Fibroblast of gingiva (primary cell): ENCODE measurements at places on chromosomes 2 and 18.

- no peak for DNase-seq
Observed at GRCh38 chr18:48121752-48122151, 191.3 kb upstream of the SMAD2 start.

DNA sequence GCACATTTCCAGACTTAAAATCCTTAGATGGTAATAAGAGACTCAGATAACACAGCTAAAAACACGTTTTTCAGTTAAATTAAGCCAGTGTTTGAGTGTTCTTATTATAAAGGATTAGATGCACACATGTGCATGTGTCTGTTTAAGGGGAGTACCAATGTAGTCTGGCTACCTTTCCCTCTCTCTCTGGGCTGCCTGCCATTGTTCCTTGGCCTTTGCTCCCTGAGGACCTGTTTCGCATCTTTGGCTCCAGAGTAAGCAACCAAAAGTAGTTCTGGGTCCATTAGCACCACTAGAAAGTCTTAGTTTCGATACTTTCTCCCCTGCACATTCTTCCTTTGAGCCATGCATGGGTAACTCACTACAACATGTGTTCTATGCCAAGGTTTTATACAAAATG, 228.3 kb downstream of the TPGS2 start:
- DNase-seq = no peak

DNA sequence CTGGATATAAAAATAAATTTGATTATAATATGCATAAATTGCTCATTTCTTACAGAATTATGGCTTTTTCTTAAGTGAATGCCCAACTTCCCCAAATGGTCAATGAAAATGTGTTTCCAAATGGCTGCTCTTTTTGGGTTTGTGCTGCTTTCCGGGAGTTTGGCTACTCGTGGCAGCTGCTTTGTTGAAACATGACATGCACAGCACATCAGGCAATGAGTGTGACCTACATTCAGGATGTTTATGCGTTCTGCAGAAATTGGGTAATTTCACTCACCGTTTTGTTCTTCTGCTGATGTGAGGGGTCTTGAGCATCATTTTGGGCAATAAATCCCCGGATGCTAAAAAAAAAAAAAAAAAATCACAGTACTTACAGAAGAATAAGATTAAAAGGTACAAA, 825.0 kb upstream of the KLHL29 start:
- DNase-seq = no peak

DNA sequence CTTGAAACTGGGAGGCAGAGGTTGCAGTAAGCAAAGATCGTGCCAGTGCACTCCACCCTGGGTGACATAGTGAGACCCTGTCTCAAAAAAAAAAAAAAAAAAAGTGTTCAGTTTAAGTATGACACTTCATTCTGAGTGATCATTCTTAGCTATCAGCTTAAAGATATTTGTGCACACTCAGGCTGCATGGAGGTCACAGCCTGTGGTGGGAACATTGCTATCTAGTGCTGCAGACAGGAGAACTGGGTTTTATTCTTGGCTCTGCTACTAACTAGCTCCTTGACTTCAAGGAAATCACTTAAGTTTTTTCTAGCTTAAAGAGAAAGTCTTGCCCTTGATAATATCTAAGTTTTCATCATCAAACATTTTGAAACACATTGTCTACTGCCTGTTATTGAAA, 391.3 kb upstream of the CDH7 start:
- no peak for DNase-seq

GRCh38 chr18:50986360-50987087, 18.7 kb downstream of the ELAC1 start:
- DNase-seq = peak; percentile 26

DNA sequence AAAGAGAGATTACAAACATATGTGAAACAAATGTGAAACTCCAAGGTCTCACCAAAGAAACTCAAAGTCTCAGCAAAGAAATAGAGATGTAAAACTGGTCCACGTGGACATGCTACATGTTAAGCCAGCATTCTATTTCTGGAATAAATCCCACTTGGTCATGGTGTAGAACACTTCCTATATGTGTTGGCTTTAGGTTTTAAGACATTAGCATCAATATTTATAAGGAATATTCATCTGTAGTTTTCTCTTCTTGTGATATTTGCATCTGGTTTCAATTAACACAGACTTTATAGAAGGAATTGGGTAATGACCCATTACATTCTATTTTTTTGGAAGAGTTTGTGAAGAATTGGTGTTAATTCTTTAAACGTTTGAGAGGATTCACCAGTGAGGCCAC, 133.1 kb downstream of the COPS8 start:
- DNase-seq = peak; percentile 60

DNA sequence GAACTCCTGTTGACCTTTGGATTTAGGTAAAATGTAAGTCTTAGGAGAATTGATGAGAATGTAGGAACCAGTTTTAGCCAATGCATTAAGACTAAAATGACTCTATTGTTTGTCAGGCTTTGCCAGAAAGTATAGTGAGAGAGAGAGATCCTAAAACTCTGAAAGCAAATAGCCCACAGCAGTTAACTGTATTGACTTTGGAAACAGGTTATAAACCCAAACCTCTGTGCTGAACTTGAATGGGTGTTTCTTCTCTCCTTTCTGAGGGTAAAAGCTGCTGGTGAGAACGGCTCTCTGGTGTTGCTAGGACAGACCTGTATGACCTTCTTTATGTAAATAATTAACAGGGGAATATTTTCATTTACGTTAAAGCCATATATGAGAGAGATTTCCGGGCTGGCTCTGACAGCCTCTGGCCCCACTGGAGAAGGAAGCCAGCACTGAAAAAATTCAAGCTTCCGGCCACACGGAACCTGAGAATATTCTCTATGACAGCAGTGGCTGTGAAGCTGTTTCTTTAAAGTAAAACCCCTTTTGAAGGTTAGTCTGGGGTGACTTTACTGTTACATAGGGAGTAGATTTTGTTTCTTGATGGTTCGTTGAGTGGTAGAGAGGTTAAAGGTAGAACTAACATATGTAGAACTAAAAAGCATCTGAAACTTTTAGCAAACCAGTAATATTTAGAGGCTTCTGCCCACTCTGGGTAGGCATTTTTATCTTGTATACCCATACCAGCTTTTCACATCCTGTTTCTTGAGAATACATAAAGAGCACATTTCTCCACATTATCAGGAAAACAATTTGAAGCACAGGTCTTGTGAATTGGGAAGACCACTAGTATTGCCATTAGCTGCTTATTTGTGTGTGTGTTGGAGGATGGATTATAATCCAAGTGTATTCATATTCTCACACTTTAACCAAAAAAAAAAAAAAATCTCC, 123.8 kb downstream of the SPTBN1 start:
- DNase-seq = no peak

GRCh38 chr2:147171941-147172340, 672.9 kb upstream of the ACVR2A start:
- peak; percentile 78 for DNase-seq

DNA sequence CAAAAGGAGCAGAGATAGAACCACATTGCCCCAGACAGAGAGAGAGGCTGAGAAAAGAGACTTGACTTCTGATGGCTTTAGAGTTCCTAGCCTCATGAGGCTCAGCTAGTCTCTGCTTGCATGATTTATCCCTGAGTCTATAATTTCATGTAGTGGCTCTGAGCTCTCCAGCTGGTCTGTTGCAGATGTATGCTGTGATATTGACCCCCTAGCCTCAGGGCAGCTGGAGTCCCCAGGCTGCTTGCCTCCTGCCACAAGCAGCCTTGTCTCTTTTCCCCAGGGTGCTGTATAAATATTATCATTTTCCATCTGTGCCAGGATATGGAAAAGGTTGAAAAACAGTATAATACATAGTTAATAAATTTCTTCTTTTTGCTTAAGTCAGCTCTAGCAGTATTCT, 467.6 kb upstream of the CWC22 start:
- DNase-seq = no peak

- no peak for DNase-seq
Observed at GRCh38 chr18:6836331-6836730, 106.8 kb downstream of the ARHGAP28 start.

- DNase-seq = no peak
Observed at GRCh38 chr2:39546937-39547336, 109.9 kb upstream of the MAP4K3 start.

- no peak for DNase-seq
Observed at GRCh38 chr2:69436596-69436937, 668 bp downstream of the NFU1 start.

DNA sequence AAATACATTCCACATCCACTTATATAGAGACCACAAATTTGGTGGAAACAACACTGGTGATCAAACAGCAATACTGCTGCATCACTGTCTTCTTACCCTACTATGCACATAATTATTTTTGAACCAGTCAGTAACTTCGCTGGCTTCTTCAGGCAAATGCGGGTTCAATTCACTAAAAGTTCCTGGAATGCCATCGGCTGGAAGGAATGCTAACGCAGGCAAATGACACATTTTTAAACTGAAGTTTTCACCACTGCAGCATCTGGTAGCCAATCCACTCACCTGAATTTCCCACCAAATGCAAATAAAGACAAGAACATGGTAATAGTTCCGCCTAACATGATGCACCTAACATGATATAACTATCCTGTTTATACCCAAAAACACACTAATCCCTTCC, 10.0 kb upstream of the HDHD2 start:
- no peak for DNase-seq

DNA sequence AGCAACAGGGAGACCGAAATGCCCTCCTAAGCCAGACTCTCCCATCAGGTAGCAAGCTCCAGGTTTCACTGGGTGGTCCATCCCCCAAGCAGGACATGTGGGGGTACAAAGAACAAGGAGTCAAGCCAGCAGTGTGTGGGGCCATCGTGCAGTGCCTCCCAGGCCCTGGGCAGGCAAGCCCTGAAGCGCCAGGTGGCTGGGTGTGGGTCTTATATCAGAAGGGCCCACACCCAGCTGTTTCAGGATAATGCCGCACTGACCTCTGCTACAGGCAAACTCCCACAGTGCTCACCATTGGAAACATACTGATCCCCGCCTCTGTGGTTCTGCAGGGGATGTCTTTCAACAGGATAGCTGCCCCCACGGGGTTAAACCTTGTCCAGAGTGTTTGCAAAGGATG, 174.2 kb upstream of the SMAD2 start:
- DNase-seq = no peak

- no peak for DNase-seq
Observed at GRCh38 chr18:49666045-49666775, 104.4 kb downstream of the LIPG start.

DNA sequence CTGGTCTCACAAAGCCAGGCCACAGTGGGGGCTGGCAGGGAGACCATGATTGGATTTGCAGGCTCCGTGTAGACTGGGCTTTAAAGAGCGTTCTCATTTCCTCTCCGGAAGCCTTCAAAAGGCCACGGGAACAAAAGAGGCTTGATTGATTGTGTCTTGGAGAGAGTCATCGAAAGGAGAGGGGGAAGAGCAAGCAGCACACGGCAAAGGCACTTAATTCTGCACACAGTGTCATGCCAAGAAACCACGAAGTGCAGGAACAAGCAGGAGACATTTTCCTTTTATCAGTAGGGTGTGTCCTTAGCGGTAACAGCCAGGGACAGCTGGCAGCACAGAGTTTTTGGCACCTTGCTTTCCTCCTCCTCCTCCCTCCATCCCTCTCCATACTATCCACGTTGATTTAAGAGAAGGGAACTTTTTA, 47.7 kb downstream of the GLI2 start:
- DNase-seq = no peak

DNA sequence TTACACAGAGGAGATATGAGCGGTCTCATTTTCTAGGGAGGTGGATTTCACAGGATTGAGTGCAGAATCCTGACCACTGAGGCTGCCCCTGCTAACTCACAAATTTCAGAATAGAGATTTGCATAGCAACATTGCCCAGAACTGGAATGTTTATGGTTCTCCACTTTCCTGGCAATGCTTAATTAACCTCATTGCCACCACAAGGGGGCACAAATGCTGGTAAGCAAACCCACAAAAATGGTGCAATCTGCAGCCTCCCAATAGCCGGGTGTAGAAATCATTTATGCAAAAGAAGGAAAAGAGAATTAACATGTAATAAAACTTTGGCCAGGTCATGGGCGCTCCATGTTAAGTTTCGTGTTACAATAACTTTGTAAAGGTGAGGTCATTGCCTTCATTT, 112.4 kb downstream of the CYRIA start:
- DNase-seq = no peak

DNA sequence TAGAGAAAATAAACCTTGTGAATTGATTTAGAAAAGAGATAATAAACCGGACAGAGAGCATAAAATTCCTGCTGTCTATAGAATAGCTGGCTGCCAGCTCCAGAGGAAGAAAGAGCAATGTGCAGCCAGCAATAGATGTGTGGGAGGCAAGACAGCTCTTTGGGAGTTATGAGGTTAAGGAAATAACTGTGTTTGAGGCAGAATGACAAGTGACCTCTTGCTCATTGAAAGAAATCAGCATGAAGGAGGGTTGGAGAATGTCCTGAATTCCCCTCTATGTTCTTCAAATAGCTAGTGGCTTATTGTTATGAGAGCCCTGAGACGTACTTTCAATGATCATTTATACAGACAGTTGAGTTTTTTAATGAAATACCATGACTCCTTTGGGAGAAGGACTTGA, 1009.9 kb upstream of the NXPH2 start:
- DNase-seq = no peak

DNA sequence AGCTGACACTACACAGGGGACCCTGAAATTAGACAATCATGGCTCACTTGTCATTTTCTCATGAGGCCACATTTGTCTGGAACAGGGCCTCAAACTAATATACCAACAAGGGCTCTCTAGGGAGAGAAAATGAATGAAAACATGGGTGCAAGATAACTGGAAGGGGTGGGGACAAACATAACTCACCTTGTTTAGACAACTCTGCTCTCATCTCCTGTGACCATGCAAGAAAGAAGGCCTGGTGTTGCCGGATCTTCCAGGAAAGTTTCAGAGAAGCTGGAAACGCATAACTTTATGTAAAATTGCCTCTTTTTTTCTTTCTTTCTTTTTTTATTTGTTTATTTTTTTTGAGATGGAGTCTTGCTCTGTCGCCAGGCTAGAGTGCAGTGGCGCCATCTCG, 80.4 kb upstream of the SPRED2 start:
- no peak for DNase-seq

DNA sequence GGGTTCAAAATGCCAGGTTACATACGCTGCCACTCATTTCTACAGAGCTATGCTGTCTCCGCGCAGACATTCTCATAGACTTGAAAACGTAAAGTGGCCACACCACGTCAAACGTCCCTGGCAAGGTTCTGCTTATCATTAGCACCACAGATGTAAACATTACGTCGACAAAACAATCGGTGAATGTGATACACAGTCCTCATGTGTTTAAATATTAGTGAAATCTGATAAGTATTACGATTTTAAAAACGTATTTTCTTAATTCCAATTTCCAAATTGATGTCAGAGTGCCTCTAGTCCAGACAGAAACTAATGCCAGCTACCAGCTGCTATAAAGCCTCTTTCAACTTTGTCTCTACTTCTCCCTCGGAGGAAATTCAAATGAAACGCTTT, 1.2 kb downstream of the STK17B start:
- DNase-seq = peak; percentile 67

- no peak for DNase-seq
Observed at GRCh38 chr2:229666811-229667210, 47.5 kb downstream of the DNER start.

GRCh38 chr2:72943540-72944395, 26.4 kb downstream of the EMX1 start:
- no peak for DNase-seq
